Thymus (tissue), 14 donors: ENCODE measurements at places on chromosomes 7 and 10.

DNA sequence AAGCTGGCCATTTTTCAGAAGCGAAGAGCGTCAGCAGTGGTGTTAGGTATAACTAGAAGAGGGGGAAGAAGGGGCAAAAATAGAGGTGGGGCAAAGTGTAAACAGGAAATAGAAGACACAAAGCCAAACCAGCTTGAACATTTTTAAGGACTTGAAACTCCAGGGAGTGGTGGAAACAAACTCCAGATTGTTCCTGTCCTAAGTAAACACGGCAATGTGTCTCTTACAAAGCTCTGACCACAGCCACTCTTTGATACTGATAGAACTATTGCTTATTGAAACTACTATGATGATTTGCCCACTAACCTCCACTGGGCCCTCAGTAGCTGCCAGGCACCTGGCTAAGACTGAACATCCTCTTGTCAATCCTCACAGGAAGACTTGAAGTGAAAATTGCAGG is 20.8 kb upstream of the CDH23 start:
- no peak for DNase-seq

DNA sequence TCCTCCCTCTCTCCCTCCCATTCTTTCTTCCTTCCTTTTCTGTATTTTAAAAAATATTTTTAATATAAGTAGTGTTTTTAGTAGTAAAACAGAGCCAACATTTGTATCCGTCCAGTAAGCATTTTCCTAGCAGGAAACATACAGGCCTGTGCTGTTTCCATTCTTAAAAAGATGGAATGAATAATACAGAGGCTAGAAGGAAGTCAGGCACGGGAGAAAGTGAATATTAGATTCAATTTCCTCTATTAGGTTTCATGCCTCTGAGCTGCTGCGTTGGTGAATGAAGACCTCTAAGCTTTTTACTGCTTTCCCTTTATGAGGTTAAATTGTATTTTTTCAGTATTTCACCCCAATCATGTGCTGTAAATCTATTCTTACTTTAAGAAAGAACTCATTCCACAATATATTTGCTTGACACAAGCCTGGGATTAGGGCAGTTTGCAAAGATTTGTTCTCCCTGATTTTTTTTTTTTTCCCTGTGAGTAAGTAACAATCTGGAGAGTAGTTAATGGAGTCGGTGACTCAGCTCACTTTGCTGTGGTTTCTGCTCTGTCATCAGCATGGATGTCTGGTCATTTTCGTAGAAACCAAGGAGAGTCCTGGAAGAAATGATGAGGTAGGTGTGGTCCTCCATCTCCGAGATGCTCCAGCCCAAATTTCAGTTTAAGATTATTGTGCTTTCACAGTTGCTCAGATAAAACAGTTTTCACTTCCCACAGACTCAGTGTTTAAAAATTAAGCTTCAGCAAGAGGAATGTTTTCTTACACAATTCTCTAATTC is 76.1 kb upstream of the PITRM1 start:
- DNase-seq, result no peak

GRCh38 chr7:108468246-108468645 is 12.0 kb upstream of the NRCAM start:
- DNase-seq, result no peak

- no peak for DNase-seq
Observed at GRCh38 chr10:118926072-118926417, 103.5 kb upstream of the NANOS1 start.

GRCh38 chr7:20509892-20510572 is 105.4 kb upstream of the ABCB5 start:
- DNase-seq, result no peak

- no peak for DNase-seq
Observed at GRCh38 chr10:103986360-103986759, 19.4 kb downstream of the SLK start.

DNA sequence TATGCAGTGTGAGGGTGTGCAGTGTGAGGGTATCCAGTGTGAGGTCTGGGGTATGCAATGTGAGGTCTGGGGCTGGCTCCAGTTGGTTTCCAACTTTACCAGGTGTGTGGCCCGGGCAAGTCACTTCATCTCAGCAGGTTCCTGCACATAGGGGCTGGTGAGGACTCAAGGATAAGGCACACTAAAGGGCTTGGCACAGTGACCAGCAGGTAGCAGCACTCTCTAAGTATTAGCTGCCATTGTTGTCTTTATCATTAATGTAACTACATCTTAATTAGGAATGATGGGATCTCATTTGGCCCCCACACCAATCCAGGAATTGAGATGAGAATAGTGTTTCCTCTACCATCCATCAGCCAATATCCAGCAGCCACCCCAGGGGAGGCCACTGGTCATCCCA is 117.3 kb downstream of the KCNMA1 start:
- DNase-seq, result no peak

- no peak for DNase-seq
Observed at GRCh38 chr10:43866712-43867111, 218.0 kb upstream of the ZNF32 start.

GRCh38 chr7:111672901-111673300 is 110.6 kb upstream of the IMMP2L start:
- DNase-seq, result no peak

DNA sequence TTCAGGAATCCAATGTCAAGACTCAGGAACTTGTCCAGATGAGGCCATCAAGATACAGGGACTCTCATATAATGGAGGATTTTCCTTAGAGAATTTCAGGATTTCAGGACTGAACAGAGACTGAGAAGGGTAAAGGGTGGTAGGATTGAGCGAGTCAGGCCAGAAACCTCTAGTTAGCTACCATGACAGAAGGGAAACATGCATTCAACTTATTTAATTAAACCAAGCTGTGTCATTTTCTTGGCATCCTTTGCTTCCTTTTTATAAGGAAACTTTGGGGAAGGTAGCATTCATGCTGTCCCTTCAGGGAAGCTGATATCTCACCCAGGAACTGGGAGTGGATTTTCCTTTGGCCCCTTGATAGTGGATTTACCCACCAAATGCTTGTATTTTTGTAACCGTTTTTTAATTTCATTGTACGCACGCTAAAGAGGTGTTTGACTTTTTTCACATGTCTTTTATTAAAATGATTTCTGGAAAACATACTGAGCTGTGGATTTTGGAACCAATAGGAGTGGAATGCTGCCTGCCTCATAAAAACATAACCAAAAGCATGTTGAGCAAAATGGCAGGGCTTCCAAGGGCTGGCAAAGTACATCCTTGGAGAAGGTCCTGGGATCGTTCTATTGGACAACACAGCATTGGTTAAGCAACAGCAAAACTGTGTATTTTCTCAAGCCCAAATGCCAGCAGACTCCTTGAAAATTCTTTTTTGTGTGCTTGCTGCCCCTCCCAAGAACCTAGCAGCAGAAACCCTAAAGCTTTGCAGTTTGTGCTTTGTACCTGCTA is 104.5 kb downstream of the CXCL12 start:
- DNase-seq, result no peak

DNA sequence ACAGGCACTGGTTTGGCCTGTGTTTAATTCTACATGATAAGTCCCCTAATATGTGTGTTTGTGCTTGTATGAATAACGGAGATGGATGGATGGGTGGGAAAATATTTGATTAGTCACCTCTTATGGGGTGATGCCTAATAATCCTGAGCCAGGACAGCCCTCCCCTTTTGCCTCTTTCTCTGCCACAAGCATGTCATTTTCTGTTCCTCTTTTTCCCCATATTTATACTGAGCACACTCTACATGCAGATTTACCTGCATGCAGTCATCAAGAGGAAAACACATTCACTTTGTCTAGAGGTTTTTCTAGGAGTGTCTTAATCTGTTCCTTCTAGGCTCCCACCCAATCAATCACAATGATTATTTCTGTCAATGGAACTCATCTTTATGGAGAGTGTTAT is 111.6 kb upstream of the TBX20 start:
- DNase-seq, result no peak

- DNase-seq, result no peak
Observed at GRCh38 chr10:100037758-100038315, 28.1 kb upstream of the DNMBP start.

GRCh38 chr10:6114805-6115341 is 26.0 kb downstream of the RBM17 start:
- DNase-seq, result no peak

- DNase-seq, result no peak
Observed at GRCh38 chr10:43160046-43160920, 22.0 kb downstream of the CSGALNACT2 start.

DNA sequence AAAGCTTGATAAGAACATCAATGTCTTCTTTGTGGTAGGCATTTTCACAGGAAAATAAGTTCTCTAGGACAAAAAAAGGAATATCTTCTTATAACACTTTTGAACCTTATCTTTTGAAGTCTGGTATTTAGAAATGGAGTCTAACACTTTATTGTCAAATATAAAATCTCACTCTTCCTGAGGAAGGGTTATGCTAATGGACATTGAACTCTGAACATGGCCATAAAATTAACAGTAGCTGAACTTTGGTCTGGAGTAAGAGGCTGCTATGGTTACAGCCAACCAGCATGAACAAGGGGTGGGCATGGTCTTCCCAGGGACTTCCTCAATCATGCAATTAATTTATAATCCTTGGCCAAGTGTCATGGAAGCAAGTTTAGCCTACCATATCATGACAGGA is at the start of gene CLRN3:
CLRN3 (minus strand) TSS at position 199 of the 400 bp plus-strand sequence; CDS start at position 42, 157 bp downstream.
- DNase-seq, result no peak

DNA sequence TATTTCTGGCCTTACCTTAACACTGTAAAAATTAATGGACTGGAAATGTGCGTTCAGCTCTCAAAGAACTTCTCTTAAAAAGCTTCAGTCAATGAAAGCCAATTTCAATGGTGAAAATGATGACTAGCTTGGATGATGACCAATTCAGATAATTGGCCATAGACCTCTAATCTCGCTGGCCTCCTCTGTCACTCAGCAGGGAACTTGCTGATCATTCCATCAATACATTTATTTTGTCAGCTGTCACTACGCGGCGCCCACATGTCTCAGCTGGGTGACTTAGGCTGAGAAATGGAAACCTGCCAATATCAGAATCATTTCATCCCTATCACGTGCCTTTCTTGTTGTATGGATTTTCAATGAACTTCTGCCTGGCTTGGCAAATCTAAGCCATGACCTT is 673.0 kb upstream of the AUTS2 start:
- DNase-seq, result no peak

DNA sequence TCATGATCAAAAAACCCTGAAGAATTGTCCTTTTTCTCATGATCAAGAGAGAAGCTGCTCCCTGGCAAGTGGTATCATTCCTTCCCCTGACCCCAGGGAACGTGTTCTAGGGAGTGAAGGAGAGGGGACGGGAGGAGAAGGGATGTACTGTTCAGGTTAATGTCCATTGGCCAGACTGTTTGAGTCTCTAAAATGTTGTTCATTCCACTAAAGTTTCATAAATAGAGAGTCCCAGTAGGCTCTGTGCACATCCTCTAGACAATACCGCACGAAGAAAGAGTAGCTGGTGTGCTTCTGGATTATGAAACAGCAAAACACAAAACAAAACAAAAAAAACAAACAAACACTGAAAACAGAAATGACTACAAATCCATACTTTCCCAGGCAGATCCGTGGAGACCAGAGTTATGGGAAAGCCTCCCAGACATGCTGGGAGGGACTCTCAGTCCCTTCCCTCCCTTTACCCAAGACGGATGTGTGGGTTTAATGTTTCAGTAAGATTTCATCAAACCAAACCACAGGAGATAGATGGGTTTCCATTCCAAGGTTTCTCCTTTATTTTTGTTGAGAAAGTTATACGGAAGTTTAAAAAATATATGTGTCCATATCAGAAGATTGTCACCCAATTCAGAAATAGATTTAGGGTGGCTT is 66.5 kb upstream of the TNS3 start:
- no peak for DNase-seq

- DNase-seq, result no peak
Observed at GRCh38 chr10:77105761-77106221, 531.8 kb downstream of the KCNMA1 start.

- DNase-seq, result no peak
Observed at GRCh38 chr7:1692515-1693418, 22.7 kb downstream of the ELFN1 start.

DNA sequence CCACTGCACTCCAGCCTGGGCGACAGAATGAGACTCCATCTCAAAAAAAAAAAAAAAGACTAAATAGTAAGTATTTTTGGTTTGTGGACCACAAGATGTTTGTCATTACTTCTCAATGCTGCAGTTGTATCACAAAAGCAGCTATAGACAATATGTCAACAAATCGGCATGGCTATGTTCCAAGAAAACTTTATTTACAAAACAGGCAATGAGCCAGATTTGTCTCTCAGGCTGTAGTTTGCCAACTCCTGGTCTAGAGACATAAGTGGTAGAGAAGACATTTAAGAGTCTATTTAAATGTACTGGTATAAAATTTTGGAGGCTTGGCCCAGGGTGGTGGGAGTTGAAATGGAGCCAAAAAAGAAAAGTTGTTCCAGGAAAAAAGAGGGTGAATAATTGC is 185.8 kb downstream of the SORCS1 start:
- DNase-seq, result no peak

DNA sequence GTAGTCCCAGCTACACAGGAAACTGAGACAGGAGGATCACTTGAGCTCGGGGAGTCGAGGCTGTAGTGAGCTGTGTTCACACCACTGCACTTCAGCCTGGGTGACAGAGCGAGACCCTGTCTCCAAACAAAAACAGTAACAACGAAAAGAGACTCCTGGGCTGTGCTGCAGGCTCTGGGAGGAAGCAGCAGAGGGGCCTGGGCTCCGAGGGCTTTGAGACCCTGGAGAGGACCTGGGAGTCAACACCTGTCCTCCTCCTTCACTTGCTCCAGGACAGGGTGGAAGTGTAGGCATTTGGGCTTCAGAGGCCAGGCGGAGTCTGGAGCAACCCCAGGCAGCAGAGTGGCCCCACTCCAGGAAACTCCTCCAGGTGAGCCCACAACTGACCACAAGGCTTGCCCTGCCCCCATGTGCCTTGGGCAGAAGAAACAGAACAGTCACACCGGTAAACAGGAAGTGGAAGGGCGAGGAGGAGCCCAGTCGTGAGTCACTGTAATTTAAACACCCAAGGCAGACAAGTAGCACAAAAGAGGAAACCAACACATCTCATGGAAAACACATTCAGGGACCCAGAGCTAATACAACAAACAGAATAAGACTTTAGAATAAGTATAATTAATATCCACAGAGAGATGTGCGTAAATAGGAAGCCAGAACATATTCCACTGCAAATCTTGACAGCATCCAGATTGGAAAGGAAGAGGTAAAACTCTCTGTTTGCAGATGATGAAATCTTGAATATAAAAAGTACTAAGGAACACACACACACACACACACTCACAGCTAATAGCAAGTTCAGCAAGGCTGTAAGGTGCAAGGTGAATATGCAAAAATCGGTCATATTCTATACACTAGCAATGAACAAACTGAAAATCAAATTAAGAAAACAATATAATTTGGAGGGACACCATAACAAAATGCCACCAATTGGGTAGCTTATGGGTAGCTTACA is 20.5 kb upstream of the RASGEF1A start:
- peak; percentile 45 for DNase-seq

DNA sequence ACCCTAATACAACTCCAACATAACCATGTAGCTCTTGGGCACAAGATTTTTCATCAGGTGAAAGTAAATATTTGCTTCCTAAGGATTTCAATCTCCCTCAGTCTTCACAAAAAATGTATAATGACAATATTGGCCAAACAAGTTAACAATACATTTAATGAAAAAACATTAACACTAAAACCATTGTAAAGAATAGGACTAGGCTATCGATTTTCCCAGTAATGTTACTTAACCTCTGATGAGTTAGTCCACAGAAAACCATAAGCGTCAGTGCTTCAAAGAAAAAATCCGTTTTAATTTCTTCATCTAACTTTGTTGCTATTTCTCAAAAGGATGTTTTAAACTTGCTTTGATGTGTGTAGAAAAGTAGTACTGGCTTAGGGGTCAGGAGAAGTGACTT is 1.2 kb downstream of the ZNF33B start:
- no peak for DNase-seq
